Stimulated activated CD8-positive, alpha-beta memory T cell treated with anti-CD3 and anti-CD28 coated beads, Interleukin-4, amount 100 ng/mL, for 4 hours (primary cell): ENCODE measurements at places on chromosomes 16 and 17.

- no peak for DNase-seq
Observed at GRCh38 chr17:1713878-1714426, 3.8 kb upstream of the TLCD2 start.

DNA sequence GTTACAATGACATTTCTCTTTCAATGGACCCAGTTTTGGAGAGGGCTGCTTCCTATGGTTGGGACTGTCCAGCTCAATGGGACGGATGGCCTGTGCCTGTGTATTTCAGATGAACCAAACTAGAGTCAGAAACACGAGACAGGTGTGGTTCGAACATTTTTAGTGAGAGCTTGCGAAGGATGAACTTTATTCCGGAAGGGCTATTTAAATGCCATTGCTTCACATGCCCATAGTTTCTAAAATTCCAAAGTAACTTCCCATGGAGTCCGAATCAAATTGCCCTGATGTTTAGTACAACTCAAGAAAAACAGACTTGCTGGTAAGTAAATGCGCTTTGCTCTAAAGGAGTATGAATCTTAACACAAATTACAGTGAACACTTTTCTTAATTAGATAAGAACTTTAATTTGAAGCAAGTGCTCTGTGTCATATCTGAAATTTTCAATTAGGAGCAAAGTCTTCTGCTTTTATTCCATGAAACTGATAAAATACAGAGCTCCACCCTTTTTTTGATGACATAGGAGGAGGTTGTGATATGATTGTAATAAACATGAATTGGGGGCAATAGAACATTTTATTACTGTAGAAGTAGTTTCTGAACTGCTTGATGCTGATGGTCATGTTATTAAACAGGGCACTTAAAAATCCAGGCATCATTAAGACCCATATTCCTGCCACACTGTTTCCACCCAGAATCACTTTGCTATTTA lies 1.3 kb downstream of the KRT20 start:
- no peak for DNase-seq

- no peak for DNase-seq
Observed at GRCh38 chr17:77499699-77500435, 359.1 kb downstream of the SEC14L1 start.

DNA sequence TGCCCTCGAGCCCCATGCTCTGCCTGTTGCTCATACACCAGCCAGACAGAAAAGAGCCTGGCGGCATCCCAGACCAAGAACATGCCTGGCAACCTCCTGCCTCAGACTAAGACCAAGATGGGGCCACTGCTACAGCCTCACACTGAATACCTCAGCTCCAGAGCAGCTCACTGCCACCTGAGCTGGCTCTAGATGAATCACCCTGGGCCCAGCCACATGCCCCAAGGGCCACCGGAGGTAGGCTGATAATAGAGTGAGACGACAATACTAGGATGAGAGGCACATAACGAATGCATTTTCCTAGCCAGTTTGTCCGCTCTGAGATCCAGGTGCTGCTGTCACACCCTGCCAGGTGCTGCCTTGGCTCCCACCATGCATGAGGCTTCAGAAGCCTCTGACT lies 13.0 kb downstream of the PIP4K2B start:
- no peak for DNase-seq

DNA sequence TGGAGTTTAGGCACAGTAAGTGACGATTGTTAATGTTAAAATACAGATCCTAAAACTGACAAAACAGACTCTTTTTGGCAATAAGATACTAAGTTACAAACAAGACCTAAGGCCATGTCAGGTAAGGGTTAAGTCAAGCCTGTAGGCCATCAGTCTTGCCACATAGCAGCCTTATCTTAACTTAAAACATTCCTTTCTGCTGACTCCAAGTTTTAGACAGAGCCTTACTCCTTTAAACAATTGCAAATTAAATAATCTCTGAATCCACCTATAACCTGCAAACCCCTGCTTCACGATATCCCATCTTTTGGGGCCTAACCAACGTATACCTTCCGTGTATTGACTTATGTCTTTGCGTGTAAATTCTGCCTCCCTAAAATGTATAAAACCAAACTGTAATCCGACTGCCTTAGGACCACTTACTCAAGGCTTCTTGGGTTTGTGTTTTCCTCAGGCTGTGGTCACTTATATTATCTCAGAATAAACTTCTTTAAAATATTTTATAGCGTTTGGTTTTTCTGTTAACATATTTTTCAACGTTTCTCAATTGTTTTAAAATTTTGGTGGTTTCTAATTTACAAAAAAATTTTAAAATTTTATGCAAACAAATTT lies 64.4 kb downstream of the EFCAB5 start:
- no peak for DNase-seq

- no peak for DNase-seq
Observed at GRCh38 chr16:2507052-2507659, 6.6 kb upstream of the ATP6V0C start.

DNA sequence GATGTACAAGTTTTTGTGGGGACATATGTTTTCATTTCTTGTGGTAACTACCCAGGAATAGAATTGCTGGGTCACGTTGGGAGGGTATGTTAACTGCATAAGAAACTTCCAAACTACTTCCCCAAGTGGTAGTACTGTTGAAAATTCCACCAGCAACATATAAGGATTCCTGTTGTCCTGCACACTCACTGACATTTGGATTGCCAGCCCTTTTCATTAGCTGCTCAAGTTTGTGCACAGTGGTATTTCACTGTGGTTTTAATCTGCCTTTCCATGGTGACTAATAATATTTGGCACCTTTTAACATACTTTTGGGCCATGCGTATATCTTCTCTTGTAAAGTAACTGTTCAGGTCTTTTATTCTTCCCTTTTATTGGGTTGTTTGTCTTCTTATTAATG lies 103.3 kb downstream of the GNAO1 start:
- DNase-seq, result no peak

DNA sequence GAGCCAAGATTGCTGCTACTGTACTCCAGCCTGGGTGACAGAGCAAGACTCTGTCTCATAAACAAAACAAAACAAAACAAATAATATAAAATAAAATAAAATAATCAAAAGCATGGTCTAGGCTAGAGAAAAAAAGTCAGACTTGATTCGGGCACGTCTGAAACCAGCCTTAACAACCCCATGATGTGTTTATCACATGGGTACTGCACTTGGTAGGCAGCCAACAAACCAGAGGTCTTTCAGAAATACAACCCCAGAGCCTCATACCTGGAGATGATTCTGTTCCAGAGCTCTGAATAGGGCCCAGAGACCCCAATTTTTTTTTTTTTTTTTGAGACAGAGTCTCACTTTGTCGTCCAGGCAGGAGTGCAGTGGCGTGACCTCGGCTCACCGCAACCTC lies 9.6 kb upstream of the HAPSTR1 start:
- DNase-seq, result no peak

DNA sequence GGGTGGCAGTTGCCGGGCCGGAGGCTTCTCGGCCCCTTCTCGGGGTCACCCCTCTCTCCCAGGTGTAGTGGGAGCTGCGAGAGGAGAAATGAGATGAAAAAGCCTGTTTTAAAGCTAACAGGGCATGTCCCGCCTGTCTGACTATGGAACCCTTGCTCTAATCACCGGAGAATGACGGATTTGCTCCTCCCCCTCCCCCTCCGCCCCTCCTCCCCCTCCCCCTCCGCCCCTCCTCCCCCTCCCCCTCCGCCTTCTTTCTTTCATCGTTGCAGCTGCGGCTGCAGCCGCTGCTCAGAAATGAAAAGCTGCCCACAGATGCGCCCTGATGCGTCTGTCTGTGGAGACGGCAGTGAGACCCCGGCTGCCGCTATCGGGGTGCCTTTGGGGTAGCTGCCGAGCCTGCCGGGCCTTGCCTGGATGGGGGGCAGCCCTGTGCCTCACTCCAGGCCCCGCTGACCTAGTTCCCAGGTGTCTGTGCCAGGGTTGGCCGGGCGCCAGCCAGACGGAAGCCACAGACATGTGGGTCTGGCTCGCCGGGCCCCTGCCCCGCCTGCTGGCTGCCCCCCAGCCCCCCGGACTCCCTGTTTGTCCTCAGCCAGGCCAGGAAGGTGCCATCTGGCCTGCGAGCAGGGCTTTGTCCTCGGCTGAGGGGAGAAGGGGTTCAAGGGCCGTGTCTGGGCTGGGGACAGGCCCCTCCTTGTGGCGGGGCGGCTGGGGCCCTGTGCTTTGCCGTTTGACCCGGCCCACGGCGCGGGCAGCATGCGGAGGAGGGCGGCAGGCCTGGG lies 37.7 kb downstream of the GINS2 start:
- no peak for DNase-seq

DNA sequence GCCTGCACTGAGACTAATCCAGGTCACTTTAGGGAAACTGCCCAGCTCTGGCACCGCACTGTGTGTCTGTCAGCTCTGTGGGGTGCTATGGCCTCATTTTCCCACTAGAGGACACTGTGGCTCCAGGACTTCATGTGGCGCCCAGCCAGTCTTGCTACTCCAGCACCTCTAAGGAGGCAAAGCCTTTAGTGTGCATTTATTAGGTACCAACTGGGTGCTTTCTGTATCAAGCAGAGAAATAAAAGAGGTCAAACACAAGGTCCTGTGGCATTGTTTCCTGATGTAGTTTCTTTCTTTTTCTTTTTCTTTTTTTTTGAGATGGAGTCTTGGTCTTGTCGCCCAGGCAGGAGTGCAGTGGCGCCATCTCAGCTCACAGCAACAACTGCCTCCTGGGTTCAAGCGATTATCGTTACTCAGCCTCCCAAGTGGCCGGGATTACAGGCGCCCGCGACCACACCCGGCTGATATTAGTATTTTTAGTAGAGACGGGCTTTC lies 12.5 kb upstream of the RHBDL3 start:
- DNase-seq, result peak; percentile 33

DNA sequence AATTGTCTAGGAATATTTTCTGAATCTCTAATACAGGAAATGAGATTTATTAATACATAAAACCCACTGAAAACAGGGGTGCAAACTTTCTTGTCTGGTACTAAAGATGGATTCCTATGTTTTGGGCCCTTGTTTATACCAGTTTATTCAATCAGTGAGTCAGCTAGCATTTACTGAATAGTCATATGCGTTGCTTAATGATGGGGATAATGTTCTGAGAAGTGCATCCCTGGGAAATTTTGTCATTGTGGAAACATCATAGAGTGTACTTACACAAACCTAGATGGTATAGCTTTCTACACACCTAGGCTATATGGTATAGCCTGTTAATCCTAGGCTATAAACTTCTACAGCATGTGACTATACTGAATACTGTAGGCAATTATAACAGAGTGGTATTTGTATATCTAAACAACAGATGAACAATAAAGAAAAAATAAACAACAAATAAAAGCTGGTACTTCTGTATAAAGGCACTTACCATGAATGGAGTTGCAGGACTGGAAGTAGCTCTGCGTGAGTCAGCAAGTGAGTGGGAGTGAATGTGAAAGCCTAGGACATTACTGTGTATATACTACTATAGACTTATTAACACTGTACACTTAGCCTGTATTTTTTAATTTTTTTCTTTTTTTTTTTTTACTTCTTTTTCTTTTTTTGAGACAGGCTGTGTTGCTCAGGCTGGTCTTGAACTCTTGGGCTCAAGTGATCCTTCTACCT lies 63.7 kb downstream of the SIAH1 start:
- DNase-seq, result no peak
